ENCODE measurements at places on chromosomes 7 and 10.

GRCh38 chr7:72078301-72078700 lies 333.8 kb downstream of the CALN1 start:
- no peak for DNase-seq

DNA sequence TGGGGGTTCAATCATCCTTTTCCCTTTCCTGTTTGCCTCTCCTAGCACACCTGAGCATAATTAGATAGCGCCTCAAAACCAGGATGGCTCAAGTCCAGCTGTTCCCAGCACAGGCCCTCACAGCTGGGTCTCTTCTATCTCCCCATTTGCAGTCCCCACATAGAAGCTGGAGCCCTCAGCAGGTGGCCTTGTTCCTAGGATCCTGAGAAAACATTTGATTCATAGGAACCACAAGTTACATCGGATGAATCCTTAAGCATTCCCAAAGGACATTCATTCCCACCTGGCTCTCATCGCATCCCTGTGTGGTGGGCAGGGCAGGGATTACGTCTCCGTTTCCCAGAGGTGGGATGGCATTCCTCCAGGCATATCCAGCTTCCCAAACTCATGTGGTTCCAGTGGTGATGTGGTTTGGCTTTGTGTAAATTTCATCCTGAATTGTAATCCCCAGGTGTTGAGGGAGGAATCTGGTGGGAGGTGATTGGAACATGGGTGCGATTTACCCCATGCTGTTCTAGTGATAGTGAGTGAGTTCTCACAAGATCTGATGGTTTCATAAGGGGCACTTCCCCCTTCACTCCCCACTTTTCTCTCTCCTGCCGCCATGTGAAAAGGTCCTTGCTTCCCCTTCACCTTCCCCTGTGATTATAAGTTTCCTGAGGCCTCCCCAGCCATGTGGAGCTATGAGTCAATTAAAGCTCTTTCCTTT lies 49.8 kb upstream of the LEP start:
- DNase-seq = no peak

DNA sequence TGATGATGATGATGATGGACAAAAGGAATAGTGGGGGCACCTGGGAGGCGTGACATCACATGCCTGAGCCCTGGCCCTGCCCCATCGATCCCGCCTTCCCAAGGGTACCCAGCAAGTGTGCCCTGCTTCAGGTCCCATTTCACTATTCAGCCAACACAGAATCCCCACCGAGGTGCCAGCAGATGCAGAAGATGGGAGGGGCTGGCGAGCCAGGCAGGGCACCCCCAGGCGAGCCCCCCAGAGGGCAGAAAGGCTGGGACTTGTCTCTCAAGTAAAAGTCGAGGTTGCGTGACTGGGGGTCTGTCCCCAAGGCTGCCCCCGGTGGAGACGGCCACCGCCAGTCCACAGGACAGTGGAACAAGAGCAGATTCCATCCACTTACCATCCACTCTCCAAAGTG lies 57.5 kb downstream of the INSIG1 start:
- DNase-seq = no peak

DNA sequence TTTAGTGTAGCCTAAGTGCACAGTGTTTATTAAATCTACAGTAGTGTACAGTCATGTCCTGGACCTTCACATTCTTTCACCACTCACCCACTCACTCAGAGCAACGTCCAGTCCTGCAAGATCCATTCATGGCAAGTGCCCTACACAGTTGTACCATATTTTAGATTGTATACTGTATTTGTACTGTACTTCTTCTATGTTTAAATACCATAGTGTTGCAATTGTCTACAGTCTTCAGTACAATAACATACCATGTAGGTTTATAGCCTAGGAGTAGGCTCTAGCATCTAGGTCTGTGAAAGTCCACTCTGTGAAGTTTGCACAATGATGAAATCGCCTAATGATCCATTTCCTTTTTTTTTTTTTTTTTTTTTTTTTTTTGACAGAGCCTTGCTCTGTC lies 12.0 kb downstream of the EEPD1 start:
- DNase-seq = no peak

DNA sequence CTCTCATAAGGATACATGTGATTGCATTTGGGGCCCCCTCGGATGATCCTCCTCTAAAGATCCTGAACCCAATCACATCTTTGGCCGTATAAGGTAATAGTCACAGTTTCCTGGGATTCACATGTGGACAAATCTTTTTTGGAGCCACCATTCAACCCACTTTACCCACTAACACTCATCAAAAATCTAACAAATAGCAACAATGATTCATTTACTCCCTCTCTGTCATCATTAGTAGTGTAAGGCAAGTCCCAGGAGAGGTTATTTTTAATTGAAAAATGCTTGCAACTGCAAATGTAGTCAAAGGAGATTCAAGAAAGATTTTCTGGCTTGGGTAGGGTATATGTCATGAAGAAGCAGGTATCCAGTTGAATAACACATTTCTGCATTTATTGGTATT lies 9.9 kb upstream of the SMKR1 start:
- DNase-seq = no peak

Data from C1 segment of cervical spinal cord (tissue), 14 donors.